ENCODE measurements at places on chromosomes 2 and 18. TPM values are rescaled to one million over a fixed set of nuclear protein-coding genes. Genes with fewer than 3 reads are reported as not detected.

DNA sequence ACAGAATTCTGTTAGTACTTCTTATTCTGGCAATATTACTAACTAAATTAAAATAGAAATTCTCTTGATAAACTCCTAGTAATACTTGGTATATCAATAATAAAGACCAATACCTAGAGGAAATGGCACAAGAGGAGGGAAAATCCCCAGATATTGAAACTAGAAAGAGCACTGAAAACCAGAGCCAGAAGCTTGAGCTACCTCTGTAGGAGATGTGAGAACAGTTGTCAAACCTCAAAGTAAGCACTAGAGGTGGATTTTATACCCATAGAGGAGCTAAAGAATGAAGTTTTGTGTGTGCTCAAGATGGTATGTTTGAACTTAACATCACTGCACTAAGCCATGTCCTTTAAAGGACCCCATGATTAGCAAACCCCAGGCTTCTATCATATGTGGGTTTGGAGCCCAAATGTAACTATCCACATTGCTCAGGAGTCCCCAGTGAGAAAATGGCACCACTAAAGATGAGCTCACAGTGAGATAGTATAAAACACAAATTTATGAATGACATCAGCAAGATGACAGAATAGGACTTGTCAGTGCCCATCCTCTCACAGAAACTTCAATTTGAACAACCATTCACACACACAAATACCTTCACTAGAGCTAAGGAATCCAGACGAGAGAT lies 122.1 kb downstream of the PKP4 start:
- no peak for DNase-seq
- H3K27me3 ChIP-seq, result no peaks in the 10 kb centered on the region
- no peaks in the 10 kb centered on the region for H3K4me1 ChIP-seq
- no peak overlapping the region for H3K4me3 ChIP-seq

The CD226 gene
- 0.59 TPM for total RNA-seq

GRCh38 chr18:47244086-47244485 lies 7.4 kb downstream of the SKOR2 start:
- peaks cover 4% of the 10 kb centered on the region for H3K4me1 ChIP-seq
- no peaks in the 10 kb centered on the region for H3K36me3 ChIP-seq
- H3K27ac ChIP-seq, result no peak overlapping the region
- no peak overlapping the region for H3K4me3 ChIP-seq

- no peak for DNase-seq
- H3K36me3 ChIP-seq, result no peaks in the 10 kb centered on the region
- H3K27me3 ChIP-seq, result no peaks in the 10 kb centered on the region
- no peak overlapping the region for H3K4me3 ChIP-seq
- no peaks in the 10 kb centered on the region for H3K4me1 ChIP-seq
These were observed 54.6 kb downstream of the CYP27C1 start for GRCh38 chr2:127165539-127165935.

DNA sequence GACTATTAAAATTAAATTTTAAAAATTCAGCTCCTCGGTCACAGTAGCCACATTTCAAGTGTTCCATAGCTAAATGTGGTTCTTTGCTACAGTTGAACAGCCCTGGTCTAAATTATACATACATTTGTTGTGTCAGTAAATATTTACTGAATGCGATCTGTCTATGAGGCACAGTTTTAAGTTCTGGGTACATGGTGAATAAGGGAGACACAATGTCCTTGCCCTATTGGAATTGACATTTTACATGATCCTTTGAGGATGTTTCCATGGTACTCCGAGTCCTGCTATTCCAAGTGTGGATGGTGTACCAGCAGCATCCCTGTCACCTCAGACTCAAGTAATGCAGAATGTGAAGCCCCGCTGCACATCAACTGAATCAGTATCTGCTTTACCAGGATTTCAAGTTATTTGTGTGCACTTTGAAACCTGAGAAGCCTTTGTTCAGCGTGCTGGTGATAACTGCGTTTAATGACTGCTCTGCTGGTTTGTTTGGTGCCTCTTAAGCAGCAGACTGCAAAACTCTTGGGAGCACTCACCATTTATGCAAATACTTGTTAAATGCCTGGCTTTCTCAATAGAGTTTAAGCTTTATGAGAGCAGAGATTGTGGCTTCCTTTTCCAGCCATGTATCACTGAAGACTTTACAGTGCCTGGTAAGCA lies 1.5 kb downstream of the GALNT1 start:
- no peak overlapping the region for H3K4me3 ChIP-seq
- no peaks in the 10 kb centered on the region for H3K36me3 ChIP-seq

- no peak overlapping the region for H3K4me3 ChIP-seq
- no peaks in the 10 kb centered on the region for H3K4me1 ChIP-seq
These were observed 56.6 kb downstream of the RPL37A start for GRCh38 chr2:216555274-216555673.

DNA sequence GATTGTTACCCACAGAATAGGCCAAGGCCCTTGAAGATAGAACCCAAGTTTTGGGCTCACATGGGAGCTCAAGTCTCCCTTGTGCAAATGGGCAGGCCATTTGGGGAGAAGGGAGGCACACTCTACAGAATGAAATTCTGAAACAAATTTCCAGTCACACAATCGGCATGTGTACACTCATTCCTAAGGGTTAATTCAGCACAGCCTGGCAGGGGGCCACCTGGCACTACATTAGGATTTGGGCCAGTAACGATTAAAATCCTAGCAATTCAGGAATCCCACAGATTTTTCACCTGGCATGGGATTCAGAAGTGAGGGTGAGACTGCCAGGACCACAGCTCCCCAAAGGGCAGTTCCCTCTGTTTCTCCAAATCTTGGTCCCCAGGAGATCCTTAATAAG lies 46.4 kb downstream of the BMP10 start:
- no peak for DNase-seq
- H3K27ac ChIP-seq, result no peak overlapping the region
- H3K4me1 ChIP-seq, result no peaks in the 10 kb centered on the region
- H3K36me3 ChIP-seq, result no peaks in the 10 kb centered on the region
- H3K4me3 ChIP-seq, result no peak overlapping the region

- no peak overlapping the region for H3K27ac ChIP-seq
- no peaks in the 10 kb centered on the region for H3K36me3 ChIP-seq
- H3K27me3 ChIP-seq, result no peaks in the 10 kb centered on the region
These were observed 2.2 kb downstream of the HMSD start for GRCh38 chr18:63951302-63951705.

DNA sequence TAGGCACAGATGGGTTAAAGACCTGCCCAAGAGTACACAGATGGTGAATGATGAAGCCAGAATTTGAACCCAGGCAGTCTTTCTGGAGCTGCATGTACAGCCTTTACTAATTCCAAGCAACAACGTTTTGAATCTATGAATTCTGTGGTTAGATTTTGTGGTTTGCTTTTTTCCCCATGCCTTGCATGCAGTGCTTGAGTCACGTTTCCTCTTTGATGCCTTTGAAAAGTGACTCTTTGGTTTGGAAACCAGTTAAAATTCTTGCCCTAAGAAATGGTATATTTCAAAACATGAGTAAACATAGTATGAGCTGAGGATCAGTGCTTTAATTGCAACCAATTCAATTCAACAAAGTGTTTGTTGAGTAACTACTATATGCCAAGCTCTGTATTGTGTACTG lies 48.2 kb upstream of the PPM1B start:
- H3K4me3 ChIP-seq, result no peak overlapping the region
- H3K4me1 ChIP-seq, result no peaks in the 10 kb centered on the region
- no peak overlapping the region for H3K27ac ChIP-seq

DNA sequence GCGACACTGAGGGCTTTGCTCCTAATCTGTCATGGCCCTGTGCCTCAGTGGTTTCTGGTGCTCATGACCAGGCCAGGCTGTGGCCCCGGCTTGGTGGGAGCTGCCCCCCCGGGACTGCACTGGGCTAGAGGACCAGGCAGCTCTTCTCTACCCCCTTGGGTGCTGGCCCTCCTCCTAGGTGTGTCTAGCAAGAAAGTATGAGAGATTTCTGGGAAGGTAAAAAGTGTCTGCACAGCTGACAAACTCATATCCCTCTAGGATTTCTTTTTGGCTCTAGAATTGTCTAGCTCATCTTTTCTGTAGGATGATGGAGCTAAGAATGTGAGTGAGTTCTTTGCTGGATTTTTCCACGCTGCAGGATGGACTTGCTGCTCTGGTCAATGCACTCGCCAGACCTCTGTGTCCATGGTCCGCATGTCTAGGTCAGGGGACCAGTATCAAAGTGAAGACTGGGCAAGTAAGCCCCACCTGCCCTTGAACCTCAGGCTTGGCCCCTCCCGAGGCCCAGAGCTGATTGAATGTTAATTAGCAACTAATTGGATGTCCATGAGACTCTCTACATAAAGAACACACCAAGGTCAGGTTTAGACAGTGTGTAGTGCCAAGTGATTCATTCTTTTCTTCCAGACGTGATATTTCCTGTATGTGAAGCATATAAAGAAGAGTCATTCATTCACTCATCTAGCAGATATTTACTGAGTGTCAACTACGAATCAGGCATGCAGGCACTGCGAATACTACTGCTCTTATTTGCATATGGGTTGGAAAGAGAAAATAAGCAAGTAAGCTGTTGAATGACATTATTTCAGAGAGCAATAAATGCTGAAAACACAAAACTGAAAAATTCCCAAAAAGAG lies 15.6 kb upstream of the PSD4 start:
- no peak for DNase-seq
- H3K27me3 ChIP-seq, result no peaks in the 10 kb centered on the region
- H3K4me1 ChIP-seq, result no peaks in the 10 kb centered on the region
- H3K27ac ChIP-seq, result no peak overlapping the region
- H3K4me3 ChIP-seq, result no peak overlapping the region

GRCh38 chr2:216651351-216651881 lies 18.2 kb downstream of the IGFBP2 start:
- H3K27me3 ChIP-seq, result no peaks in the 10 kb centered on the region
- H3K27ac ChIP-seq, result peak overlapping the region; percentile 0
- no peaks in the 10 kb centered on the region for H3K4me1 ChIP-seq
- DNase-seq, result no peak

The CD8B2 gene
- not detected for total RNA-seq

The TMEFF2 gene
- not detected for total RNA-seq

GRCh38 chr18:38619129-38619528 lies 1053.5 kb upstream of the CELF4 start:
- no peaks in the 10 kb centered on the region for H3K36me3 ChIP-seq
- H3K27ac ChIP-seq, result no peak overlapping the region
- no peaks in the 10 kb centered on the region for H3K4me1 ChIP-seq
- no peak for DNase-seq
- H3K27me3 ChIP-seq, result no peaks in the 10 kb centered on the region

- no peaks in the 10 kb centered on the region for H3K4me1 ChIP-seq
- H3K36me3 ChIP-seq, result no peaks in the 10 kb centered on the region
- H3K27ac ChIP-seq, result no peak overlapping the region
- H3K27me3 ChIP-seq, result no peaks in the 10 kb centered on the region
- no peak overlapping the region for H3K4me3 ChIP-seq
These were observed 53.0 kb upstream of the ID2 start for GRCh38 chr2:8628866-8629209.

DNA sequence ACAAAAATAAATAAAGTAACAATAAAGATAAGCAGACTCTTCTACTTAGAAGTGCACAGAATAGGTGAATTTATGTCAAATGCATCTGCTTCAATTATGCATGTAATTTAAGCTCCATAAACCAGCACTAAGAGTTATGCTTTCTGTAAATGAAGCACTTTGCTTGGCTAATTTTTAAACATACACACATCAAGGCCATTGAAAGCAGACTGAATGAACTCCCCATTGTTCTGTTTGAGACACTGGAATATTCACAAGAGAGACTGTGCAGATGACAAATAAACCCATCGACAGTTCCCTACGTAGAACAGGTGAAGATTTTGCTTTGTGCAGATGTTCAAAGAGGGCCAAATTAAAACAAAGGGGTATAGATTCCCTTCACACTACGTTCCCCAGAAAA lies 133.4 kb downstream of the PID1 start:
- no peak overlapping the region for H3K4me3 ChIP-seq
- H3K36me3 ChIP-seq, result no peaks in the 10 kb centered on the region
- no peak for DNase-seq
- H3K27ac ChIP-seq, result no peak overlapping the region

GRCh38 chr18:58364876-58365528 lies 263.9 kb downstream of the ALPK2 start:
- no peaks in the 10 kb centered on the region for H3K36me3 ChIP-seq
- no peaks in the 10 kb centered on the region for H3K4me1 ChIP-seq
- DNase-seq, result no peak
- no peak overlapping the region for H3K4me3 ChIP-seq
- H3K27me3 ChIP-seq, result no peaks in the 10 kb centered on the region

DNA sequence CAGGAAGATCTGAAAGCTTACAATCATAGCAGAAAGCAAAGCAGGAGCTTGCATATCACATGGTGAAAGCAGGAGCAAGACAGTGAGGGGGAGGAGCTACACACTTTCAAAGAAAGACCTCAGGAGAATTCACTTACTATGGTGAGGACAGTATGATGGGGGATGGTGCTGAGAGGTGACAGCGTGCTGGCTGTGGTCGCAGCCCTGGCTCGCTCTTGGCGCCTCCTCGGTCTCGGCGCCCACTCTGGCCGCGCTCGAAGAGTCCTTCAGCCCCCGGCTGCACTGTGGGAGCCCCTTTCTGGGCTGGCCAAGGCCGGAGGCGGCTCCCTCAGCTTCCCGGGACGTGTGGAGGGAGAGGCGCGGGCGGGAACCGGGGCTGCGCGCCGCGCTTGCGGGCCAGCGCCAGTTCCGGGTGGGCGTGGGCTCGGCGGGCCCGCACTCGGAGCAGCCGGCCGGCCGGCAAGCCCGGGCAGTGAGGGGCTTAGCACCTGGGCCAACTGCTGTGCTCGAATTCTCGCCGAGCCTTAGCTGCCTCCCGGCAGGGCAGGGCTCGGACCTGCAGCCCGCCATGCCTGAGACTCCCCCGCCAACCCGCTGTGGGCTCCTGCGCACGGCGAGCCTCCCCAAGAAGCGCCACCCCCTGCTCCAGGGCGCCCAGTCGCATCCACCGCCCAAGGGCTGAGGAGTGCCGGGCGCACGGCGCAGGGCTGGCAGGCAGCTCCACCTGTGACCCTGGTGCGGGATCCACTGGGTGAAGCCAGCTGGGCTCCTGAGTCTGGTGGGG lies 131.9 kb upstream of the SPATS2L start:
- no peak for DNase-seq
- H3K4me3 ChIP-seq, result no peak overlapping the region

GRCh38 chr18:45373286-45373880 lies 241.9 kb upstream of the SLC14A2 start:
- H3K36me3 ChIP-seq, result no peaks in the 10 kb centered on the region
- H3K4me1 ChIP-seq, result no peaks in the 10 kb centered on the region
- no peaks in the 10 kb centered on the region for H3K27me3 ChIP-seq
- H3K27ac ChIP-seq, result no peak overlapping the region
- DNase-seq, result no peak

GRCh38 chr2:61688369-61689334 lies 150.5 kb upstream of the XPO1 start:
- no peak for DNase-seq
- H3K4me1 ChIP-seq, result no peaks in the 10 kb centered on the region
- no peaks in the 10 kb centered on the region for H3K27me3 ChIP-seq
- no peak overlapping the region for H3K4me3 ChIP-seq
- H3K27ac ChIP-seq, result no peak overlapping the region
- H3K36me3 ChIP-seq, result no peaks in the 10 kb centered on the region

The OTX1 gene
- not detected for total RNA-seq

Data from uterus (tissue), 4 donors.